Chondrocyte (in vitro differentiated cells): ENCODE measurements at places on chromosomes 2 and 18. TPM values are rescaled to one million over a fixed set of nuclear protein-coding genes. Genes with fewer than 3 reads are reported as not detected.

DNA sequence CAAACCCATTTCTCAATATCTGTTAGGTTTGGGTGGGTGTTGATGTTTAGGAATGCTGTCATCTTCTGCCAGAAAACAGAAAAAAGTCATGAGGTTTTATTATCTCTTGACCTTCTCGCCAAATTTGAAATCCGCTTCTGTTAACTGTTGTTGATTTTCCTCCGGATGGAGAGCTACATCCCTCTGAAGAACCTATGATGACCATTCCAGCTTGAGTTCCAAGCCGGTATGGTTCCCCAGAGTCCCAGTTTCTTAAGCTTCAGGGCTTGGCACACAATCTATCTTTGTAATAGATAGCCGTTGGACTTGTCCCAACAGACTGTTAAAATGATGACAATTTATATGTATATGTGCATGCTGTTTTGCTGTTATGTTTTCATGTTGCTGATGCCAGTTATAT lies 1201.0 kb downstream of the LRP1B start:
- no peaks in the 10 kb centered on the region for H3K27me3 ChIP-seq
- H3K36me3 ChIP-seq: no peaks in the 10 kb centered on the region
- no peak overlapping the region for H3K27ac ChIP-seq
- H3K4me3 ChIP-seq: no peak overlapping the region
- H3K4me1 ChIP-seq: no peaks in the 10 kb centered on the region
- no peak for DNase-seq

GRCh38 chr18:21664069-21664468 lies 40.5 kb downstream of the ABHD3 start:
- no peak overlapping the region for H3K4me3 ChIP-seq
- H3K4me1 ChIP-seq: no peaks in the 10 kb centered on the region

DNA sequence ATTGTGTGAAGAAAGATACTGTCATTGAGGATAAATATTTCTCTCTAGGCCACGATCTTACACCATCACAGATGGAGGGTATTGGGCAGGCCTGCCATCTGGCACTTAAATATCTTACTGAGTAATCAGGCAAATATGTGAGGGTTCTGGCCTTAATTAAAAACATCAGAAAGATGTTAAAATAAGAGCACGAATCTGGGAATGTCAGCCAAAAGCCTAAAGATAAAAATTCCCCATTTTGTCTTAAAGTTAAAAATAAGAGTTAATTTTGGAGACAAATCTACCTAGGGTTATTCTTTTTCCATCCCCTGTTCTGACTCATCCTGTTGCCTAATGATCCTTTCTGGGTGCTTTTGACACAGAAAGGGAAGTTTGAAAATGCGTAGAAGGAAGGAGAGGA lies 121.0 kb downstream of the SUCLG1 start:
- no peak for DNase-seq
- no peak overlapping the region for H3K27ac ChIP-seq

GRCh38 chr18:49694402-49694801 lies 118.9 kb downstream of the ACAA2 start:
- H3K27me3 ChIP-seq: no peaks in the 10 kb centered on the region
- H3K4me3 ChIP-seq: no peak overlapping the region
- peak overlapping the region; percentile 24 for H3K27ac ChIP-seq
- no peak for DNase-seq
- no peaks in the 10 kb centered on the region for H3K36me3 ChIP-seq

GRCh38 chr2:202375033-202375608 lies 1.0 kb upstream of the BMPR2 start:
- H3K27ac ChIP-seq: peak overlapping the region; percentile 98
- no peak for DNase-seq
- peaks cover 1% of the 10 kb centered on the region for H3K36me3 ChIP-seq
- H3K27me3 ChIP-seq: no peaks in the 10 kb centered on the region
- H3K4me1 ChIP-seq: peaks cover 28% of the 10 kb centered on the region

GRCh38 chr18:69161383-69162028 lies 239.2 kb upstream of the DOK6 start:
- H3K4me1 ChIP-seq: peaks cover 17% of the 10 kb centered on the region
- no peak for DNase-seq
- no peaks in the 10 kb centered on the region for H3K36me3 ChIP-seq
- H3K4me3 ChIP-seq: peak overlapping the region; percentile 44

GRCh38 chr2:30150786-30151185 lies 4.0 kb downstream of the YPEL5 start:
- peaks cover 5% of the 10 kb centered on the region for H3K36me3 ChIP-seq
- H3K4me1 ChIP-seq: peaks cover 75% of the 10 kb centered on the region
- no peak for DNase-seq
- peak overlapping the region; percentile 57 for H3K27ac ChIP-seq
- no peak overlapping the region for H3K4me3 ChIP-seq
- no peaks in the 10 kb centered on the region for H3K27me3 ChIP-seq

GRCh38 chr2:50491541-50492476 lies 540.1 kb downstream of the NRXN1 start:
- no peak for DNase-seq
- H3K4me3 ChIP-seq: no peak overlapping the region
- H3K36me3 ChIP-seq: no peaks in the 10 kb centered on the region
- H3K27ac ChIP-seq: no peak overlapping the region

DNA sequence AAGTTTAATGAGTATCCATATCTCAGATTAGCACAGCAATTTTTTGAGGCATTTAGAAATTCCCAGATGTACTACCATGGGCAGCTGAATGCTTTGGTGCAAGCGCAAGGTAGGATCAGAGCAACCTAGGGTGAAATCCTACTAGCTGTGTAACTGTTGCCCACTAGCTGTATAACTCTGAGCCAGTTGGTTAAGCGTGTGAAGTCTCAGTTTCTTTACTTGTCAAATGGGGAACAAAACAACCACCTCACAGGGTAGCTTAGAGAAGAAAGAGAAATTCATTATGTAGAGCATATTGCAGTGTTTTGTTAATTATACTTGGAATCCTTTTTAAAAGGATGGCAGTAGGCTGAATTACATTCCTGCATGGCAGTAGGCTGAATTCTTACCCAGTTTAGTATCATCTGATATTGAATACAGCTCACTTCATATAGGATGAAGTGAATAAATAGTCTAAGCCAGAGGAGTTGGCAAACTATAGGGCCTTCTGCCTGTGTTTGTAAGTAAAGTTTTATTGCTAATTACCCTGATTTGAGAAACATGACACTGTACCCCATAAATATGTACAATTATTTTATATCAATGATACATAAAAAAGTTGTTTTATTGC lies 180.7 kb downstream of the PLCL1 start:
- no peak overlapping the region for H3K27ac ChIP-seq
- no peak overlapping the region for H3K4me3 ChIP-seq
- no peaks in the 10 kb centered on the region for H3K4me1 ChIP-seq
- H3K36me3 ChIP-seq: no peaks in the 10 kb centered on the region
- peaks cover 19% of the 10 kb centered on the region for H3K27me3 ChIP-seq

- no peak overlapping the region for H3K4me3 ChIP-seq
These were observed 69.0 kb downstream of the POLR1A start for GRCh38 chr2:86036669-86037138.

- H3K4me3 ChIP-seq: no peak overlapping the region
- H3K27me3 ChIP-seq: no peaks in the 10 kb centered on the region
- H3K4me1 ChIP-seq: peaks cover 7% of the 10 kb centered on the region
- H3K36me3 ChIP-seq: no peaks in the 10 kb centered on the region
- DNase-seq: no peak
These were observed 119.8 kb downstream of the PRKCE start for GRCh38 chr2:45771261-45771660.

DNA sequence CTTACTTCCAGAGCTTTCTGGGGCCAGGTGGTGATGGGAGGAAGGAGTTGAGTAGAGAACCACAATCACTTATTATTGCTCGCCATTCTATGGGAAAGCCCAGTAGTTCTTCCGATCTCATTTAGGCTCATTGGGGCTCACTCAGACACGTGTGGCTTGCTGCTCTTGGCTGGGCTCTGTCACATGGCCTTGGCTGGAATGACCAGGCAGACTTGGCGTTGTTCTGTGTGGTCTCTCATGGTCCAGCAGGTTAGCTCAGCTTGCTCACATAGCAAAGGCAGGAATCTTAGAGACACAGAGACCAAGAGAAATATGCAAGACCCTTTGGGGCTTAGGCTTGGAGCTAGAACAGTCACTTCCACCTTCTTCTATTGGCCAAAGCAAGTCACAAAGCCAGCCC lies 261.2 kb downstream of the LOXHD1 start:
- H3K27ac ChIP-seq: no peak overlapping the region
- no peak overlapping the region for H3K4me3 ChIP-seq
- DNase-seq: no peak
- H3K27me3 ChIP-seq: peaks cover 15% of the 10 kb centered on the region
- no peaks in the 10 kb centered on the region for H3K4me1 ChIP-seq
- no peaks in the 10 kb centered on the region for H3K36me3 ChIP-seq

DNA sequence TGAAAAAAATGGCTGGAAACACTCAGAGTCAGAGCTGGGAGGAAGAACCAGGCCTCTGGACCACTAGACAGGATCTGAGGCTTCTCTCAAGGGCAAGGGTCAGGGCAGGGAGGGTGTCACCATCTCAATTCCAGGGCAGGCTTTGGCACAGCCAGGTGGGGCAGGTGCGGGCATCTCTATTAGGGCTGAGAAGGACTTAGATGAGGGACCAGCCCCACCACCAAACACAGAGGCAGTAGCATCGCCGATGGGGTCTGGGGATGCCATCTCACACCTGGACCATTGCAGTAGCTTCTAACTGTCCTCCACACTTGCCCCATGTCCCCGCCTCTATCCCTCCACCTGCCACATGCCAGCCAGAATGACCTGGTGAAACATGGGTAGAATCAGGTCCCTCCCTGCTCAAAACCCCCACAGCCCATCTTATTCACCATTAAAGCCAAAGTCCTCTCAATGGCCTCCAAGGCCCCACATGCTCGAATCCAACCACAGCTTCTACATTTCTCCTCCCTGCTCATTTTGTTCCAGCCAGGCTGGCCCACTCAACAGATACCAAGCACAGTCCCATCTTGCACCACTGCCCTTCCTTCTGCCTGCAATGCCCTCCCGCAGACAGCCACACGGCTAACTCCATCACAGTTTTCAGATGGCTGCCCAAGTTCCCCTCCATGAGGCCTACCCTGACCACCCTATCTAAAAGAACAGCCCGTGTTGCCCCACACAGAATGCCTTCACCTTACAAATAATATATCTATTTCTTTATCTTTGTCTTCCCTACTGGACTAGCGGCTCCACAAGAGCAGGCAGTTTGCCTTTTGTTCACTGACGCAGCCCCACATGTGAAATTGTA lies 177.4 kb downstream of the SMAD2 start:
- H3K4me1 ChIP-seq: no peaks in the 10 kb centered on the region
- no peak overlapping the region for H3K27ac ChIP-seq
- H3K4me3 ChIP-seq: no peak overlapping the region
- DNase-seq: no peak
- H3K27me3 ChIP-seq: peaks cover 29% of the 10 kb centered on the region
- no peaks in the 10 kb centered on the region for H3K36me3 ChIP-seq

- no peak overlapping the region for H3K27ac ChIP-seq
- no peaks in the 10 kb centered on the region for H3K27me3 ChIP-seq
- H3K36me3 ChIP-seq: no peaks in the 10 kb centered on the region
- peaks cover 10% of the 10 kb centered on the region for H3K4me1 ChIP-seq
- no peak overlapping the region for H3K4me3 ChIP-seq
- no peak for DNase-seq
These were observed 6.1 kb upstream of the TBC1D8 start for GRCh38 chr2:101157272-101157671.

The UNC80 gene
- total RNA-seq: 0.02 TPM in 1 of 3 replicates, not detected in the others

The NETO1 gene
- total RNA-seq: not detected in 3 replicates

The DSG1 gene
- not detected in 3 replicates for total RNA-seq

The ACP1 gene
- 79.6 to 89.8 TPM (median 82.7 TPM) in 3 replicates for total RNA-seq

The PDIA6 gene
- total RNA-seq: 196 to 412 TPM (median 198 TPM) in 3 replicates
